GM13976 (cell line): ENCODE measurements at places on chromosomes 6 and 20.

DNA sequence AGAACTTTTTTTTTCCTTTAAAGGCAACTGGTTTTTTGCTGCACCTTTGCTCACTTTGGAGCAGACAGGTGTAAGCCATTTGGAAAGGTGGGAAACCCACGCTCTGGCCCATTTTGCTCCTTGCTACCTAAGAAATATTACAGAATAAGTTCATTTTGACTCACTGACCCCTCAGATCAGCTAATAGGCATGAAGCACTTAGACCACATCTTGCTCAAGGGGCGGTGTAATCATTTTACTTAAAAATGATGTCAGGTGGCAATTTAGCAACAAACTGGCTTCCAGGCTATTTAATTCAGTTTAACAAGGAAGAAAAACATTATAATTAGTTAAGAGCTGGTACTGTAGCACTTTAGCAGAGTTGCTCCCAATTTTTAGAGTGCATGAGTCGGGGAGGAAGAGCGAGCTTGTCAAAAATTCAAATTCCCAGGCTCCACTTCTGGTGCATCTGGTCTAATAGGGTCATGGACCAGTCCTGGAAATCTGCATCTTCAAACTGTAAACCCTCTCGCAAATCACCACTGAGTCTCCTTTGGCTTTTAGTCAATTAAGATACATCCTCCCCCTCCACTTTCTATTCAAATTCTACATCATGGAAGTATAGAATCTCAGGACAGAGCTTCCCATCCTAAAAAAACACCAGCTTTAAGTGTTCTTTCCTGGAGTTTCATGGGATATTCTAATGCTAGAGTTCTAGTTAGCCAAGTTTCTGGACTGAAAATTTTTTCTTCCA is 38.2 kb downstream of the JAG1 start:
- no peak for DNase-seq

DNA sequence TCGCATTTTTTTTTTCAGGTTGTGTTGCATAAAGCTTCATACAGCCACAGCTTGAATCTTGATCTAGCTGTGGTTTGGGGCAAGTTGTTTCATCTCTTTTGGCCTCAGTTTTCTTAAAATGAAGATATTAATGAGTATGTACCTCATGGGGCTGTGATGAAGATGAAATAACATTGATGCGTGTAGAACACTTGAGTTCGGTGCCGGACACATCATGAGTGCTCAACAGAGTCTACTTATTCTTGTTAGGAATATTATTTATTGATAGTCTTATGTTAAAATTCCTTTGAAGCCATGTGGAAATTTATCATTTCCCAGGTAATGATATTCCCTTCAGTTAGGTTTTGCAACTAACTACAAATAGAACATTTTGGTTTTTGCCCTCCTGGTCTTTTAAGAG is 3.4 kb downstream of the PAQR8 start:
- no peak for DNase-seq

DNA sequence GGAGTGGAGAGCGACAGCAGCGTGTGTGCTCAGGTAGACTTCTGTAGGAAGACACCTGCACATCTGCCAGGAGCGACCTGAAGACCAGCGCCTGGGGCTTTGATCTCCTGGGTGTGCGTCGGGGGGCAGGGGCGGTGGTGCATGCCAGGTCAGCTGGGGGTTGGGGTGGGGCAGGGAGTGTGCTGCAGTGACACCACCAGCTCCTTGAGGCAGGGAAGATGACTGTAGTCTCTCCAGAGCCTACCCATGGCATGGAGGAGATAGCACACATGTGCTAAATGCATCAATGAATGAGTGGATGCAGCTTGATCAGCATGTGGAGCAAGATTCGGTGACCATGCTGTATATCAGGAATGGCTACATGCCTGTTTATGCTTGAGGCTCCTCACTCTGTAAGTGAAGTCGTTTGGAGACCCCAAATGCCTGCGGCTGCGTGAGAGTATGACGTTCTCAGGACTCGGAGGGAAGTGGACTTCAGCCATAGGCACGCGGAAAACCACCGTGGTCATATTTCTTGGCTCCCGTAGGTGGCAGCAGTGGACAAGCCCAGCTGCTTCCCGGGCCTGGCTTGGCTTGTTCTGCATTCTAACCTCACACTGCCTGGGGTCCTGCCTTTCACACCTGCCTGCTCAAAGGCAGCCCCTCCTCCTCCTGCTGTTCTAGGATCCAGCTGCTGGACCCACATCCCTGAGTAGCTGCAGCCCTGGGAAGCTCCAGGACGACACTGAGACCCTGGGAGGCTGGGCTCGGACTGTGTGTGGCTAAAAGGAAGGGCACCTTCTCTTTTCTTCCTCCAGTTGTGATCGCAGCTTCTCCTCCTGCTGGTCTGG is 39.4 kb upstream of the KCNK16 start:
- peak; percentile 86 for DNase-seq

- DNase-seq = no peak
Measured at GRCh38 chr6:25623879-25624278, 28.1 kb upstream of the SCGN start.

- peak; percentile 76 for DNase-seq
Measured at GRCh38 chr6:44001318-44002066, 125.8 kb downstream of the MRPL14 start.

GRCh38 chr20:11929947-11930346 is 12.3 kb downstream of the BTBD3 start:
- no peak for DNase-seq

DNA sequence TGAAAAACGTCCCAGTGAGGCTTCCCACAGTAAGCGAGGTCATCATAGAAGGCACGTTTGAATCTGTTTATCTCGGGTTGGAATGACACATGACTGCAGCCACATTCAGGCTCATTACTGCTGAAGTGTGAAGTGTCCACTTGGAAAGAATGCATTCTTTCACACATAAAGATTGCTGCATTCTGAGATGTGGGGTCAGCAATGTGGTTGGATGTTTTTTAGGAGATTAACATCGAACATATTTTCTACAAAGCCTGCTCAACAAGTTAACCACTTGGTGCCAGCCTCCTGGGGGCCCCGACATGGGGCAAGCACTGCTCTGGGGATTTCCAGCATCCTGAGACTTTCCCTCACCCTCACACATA is 79.9 kb downstream of the BMP6 start:
- DNase-seq = no peak

DNA sequence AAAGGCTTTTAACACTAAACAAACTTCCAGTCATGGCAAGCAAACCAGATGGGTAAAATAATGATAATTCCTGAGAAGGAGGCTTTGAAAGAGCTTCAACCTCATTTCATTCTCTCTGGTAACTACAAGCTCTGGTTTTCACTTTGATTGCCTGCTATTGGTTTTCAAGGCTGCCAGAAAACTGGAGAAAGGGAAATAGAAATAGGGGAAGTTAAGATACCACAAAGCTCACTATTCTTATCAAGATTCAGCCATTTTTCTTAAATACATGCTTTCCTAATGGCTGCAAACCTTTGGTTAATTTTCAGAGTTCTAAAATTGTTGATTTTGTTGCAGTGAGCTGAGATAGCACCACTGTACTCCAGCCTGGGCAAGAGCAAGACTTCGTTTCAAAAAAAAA is 42.5 kb upstream of the NELFCD start:
- no peak for DNase-seq

- no peak for DNase-seq
Measured at GRCh38 chr20:60341062-60341461, 382.8 kb downstream of the CDH26 start.

DNA sequence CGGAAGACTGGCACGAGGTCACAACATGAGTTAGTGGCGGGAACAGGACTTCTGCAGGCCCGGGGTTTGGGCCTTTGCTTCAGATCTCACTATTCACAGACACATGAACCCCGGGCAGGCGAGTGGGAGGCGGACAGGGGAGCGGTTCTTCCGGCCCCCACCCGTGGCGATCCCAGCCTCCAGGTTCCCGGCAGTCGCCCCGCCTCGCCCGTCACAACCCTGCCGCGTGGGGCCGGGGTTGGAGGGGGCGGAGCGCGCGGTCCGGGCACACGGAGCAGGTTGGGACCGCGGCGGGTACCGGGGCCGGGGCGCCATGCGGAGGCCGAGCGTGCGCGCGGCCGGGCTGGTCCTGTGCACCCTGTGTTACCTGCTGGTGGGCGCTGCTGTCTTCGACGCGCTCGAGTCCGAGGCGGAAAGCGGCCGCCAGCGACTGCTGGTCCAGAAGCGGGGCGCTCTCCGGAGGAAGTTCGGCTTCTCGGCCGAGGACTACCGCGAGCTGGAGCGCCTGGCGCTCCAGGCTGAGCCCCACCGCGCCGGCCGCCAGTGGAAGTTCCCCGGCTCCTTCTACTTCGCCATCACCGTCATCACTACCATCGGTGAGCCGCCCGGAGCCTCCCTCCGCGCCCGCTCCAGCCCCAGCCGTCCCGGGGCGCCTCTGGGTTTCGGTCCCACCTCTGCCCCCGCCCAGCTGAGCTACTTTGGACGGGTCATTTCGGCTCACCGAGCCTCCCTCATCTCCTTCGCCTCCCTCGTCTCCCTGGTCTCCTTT is at the start of gene KCNK15:
Gene KCNK15, plus strand, starts transcription at position 268 of the 769 bp plus-strand sequence. Its CDS starts 46 bp downstream, at position 314.
- DNase-seq = peak; percentile 64

- no peak for DNase-seq
Measured at GRCh38 chr6:53325785-53326184, 23.0 kb downstream of the ELOVL5 start.

- no peak for DNase-seq
Measured at GRCh38 chr6:125855783-125856182, 65.0 kb downstream of the NCOA7 start.

DNA sequence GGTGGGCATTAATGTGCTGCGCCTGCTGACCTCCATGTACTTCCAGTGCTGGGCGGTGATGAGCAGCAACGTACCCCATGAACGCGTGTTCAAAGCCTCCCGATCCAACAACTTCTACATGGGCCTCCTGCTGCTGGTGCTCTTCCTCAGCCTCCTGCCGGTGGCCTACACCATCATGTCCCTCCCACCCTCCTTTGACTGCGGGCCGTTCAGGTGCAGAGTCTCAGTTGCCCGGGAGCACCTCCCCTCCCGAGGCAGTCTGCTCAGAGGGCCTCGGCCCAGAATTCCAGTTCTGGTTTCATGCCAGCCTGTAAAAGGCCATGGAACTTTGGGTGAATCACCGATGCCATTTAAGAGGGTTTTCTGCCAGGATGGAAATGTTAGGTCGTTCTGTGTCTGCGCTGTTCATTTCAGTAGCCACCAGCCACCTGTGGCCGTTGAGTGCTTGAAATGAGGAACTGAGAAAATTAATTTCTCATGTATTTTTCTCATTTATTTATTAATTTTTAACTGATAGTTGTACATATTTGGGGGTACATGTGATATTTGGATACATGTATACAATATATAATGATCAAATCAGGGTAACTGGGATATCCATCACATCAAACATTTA is 35.2 kb upstream of the NOP56 start:
- peak; percentile 29 for DNase-seq

- no peak for DNase-seq
Measured at GRCh38 chr6:73134588-73134987, 90.7 kb downstream of the KHDC1L start.

GRCh38 chr6:37745748-37746147 is 48.1 kb upstream of the MDGA1 start:
- no peak for DNase-seq

DNA sequence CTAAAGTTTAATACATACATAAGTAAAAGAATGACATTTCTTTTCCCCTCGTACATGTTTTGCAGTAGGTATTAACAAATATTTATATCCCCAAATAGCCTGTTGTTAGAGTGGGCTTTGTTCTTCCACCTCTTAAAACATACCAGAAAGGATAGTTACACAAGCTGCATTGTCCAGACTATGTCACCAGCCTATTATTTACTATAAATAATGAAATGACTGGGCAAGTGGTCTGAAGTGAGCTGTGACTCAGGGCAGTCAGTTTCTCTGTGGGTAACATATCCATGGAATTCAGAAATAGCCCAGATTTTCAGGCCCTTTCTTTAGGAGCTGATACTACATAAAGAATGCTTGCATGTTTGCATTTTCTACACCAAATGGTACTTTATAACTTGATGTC is 60.1 kb downstream of the FUT9 start:
- DNase-seq = no peak

DNA sequence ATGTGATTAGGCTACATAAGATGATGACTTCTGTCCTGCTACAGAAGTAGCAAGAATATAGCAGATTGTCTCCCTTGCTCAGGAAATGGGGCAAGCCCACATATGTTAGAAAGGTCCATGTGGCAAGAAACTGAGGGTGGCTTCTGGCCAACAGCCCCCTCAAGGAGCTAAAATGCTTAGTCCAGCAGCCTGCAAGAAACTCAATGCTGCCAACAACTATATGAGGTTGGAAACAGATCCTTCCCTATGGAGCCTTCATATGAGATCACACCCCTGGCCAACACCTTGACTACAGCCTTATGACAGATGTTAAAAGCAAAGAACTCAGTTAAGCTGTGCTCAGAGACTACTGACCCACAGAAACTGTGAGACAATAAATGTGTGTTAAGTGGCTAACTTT is 22.1 kb downstream of the PTPRT start:
- DNase-seq = no peak

DNA sequence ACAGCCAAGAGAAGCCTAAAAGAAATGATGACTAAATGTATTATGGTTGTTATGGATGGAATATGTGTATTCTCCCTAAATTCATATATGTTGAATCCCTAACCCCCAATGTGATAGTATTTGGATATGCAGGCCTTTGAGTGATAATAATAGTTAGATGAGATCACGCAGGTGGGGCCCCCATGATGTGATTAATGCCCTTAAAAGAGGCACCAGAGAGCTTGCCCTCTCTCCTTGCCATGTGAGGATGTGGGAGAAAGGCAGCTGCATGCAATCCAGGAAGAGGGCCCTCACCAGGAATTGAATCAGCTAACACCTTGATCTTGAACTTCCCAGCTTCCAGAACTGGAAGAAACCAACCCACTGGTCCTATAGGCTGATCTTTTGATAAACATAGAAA is 190.6 kb upstream of the TCF21 start:
- no peak for DNase-seq

- DNase-seq = peak; percentile 13
Measured at GRCh38 chr6:47836639-47837038, 54.8 kb downstream of the OPN5 start.

DNA sequence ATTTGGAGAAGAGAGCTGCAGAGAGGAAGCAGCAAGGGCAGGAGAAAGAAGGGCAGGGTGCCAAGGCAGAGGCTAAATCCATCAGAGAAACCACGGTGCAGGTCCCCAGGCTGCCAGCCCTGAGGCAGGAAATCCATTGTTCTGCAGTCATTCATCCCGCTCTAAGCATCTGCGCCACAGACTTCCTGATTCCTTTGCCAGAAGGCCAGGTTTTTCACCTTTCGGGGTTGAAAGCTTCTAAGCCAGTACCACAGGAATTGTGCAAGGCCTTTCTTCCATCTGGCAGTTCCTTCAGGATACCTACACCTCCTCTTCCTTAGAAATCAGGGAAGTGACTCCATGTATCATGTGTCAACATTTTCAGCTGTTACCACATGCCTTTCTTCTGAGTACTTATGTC is 45.6 kb downstream of the ADGRF5 start:
- no peak for DNase-seq
